Psoas muscle (tissue), 8 donors: ENCODE measurements at places on chromosomes 3 and 15. TPM values are rescaled to one million over a fixed set of nuclear protein-coding genes. Genes with fewer than 3 reads are reported as not detected.
A peak's percentile ranks its signal among the peaks of the same experiment; 100 is the strongest.

Gene MORC1
- total RNA-seq: not detected

Gene THAP10
- total RNA-seq: 0.76 TPM

DNA sequence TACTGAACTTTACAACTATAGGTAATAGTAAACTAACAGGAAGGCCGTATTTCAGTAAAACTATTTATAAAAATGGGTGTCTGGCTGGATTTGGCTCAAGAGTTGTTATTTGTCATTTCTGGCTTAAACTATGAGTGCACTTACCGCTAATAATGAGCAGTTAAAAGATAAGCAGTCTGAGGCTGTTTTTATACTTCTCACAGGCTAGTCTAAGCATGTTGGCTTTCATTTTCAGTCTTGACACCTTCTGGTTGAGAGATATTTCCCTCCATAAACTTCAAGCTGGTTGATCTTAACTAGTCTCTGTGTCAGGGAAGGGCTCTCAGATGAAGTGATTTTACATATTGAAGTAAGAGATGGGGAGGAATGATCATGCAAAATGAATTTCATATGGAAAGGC, 96.1 kb downstream of the RSRC1 start:
- H3K27me3 ChIP-seq: no peaks in the 10 kb centered on the region
- no peak for DNase-seq
- H3K4me1 ChIP-seq: no peaks in the 10 kb centered on the region

- no peaks in the 10 kb centered on the region for H3K36me3 ChIP-seq
- DNase-seq: no peak
- no peak overlapping the region for H3K27ac ChIP-seq
- H3K27me3 ChIP-seq: no peaks in the 10 kb centered on the region
- no peak overlapping the region for H3K4me3 ChIP-seq
- H3K4me1 ChIP-seq: peaks cover 28% of the 10 kb centered on the region
These were observed 20.2 kb upstream of the UTS2B start for GRCh38 chr3:191350396-191351090.

GRCh38 chr15:85402195-85402881, 21.9 kb downstream of the AKAP13 start:
- no peaks in the 10 kb centered on the region for H3K27me3 ChIP-seq
- no peaks in the 10 kb centered on the region for H3K36me3 ChIP-seq
- peaks cover 58% of the 10 kb centered on the region for H3K4me1 ChIP-seq
- no peak overlapping the region for H3K27ac ChIP-seq

DNA sequence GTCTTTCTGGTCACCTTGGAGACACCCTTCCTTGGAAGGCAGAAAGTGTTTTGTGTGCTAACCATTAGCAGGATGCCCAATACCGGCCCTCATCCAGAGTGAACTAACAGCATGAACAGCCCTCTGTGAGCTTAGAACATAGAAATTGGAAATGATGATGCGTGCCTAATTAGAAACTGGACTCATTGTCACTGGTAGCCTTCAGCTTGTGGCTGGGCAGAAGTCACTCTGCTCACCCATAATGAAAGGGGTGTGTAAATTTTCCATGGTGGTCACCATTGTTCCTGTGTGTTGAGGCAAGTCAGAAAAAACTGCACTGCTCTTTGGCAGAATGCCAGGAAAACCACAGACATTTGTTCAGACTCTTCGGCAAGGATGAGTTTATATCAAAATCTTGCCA, 74.7 kb upstream of the CNTN4 start:
- H3K4me1 ChIP-seq: no peaks in the 10 kb centered on the region
- no peaks in the 10 kb centered on the region for H3K27me3 ChIP-seq
- DNase-seq: no peak
- H3K36me3 ChIP-seq: no peaks in the 10 kb centered on the region
- H3K4me3 ChIP-seq: no peak overlapping the region

DNA sequence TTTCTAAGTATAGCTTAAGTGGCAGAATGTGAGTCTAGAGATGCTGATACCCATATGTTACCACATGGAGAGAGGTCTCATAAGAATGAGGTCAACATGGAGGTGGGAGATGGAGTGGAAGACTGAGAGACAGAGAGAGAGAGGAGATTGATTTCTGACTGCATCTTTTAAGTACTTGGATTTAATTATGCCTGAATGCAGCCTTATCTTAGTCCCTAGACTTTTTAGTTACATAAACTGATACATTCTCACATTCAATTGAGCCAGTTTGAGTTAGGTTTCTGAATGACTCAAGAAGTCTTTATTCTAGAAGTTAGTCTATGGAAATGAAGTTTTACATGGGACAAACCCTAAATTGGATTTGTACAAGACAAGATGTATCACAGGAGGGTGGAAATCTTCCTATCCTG, 58.5 kb upstream of the TNFSF10 start:
- H3K36me3 ChIP-seq: no peaks in the 10 kb centered on the region
- no peak overlapping the region for H3K4me3 ChIP-seq
- H3K27me3 ChIP-seq: no peaks in the 10 kb centered on the region
- peaks cover 5% of the 10 kb centered on the region for H3K4me1 ChIP-seq

DNA sequence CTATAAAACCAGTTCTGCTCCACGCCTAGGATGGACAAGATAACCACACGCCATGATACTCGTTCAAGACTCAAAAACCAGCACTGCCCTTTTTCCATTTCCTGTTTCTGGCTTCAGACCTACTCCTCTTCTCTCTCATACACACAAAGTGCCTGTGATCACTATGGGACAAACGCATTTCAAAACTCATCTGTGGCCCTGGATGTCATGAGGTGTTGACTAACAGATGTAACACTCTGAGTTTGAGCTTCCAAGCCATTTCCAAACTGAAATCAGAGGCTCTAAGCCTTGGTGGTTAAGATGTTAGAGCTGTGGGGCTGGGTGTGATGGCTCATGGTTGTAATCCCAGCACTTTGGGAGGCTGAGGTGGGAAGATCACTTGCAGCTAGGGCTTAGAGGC, 55.7 kb upstream of the LMOD3 start:
- DNase-seq: no peak
- no peaks in the 10 kb centered on the region for H3K36me3 ChIP-seq
- no peak overlapping the region for H3K4me3 ChIP-seq
- no peaks in the 10 kb centered on the region for H3K27me3 ChIP-seq
- no peak overlapping the region for H3K27ac ChIP-seq

DNA sequence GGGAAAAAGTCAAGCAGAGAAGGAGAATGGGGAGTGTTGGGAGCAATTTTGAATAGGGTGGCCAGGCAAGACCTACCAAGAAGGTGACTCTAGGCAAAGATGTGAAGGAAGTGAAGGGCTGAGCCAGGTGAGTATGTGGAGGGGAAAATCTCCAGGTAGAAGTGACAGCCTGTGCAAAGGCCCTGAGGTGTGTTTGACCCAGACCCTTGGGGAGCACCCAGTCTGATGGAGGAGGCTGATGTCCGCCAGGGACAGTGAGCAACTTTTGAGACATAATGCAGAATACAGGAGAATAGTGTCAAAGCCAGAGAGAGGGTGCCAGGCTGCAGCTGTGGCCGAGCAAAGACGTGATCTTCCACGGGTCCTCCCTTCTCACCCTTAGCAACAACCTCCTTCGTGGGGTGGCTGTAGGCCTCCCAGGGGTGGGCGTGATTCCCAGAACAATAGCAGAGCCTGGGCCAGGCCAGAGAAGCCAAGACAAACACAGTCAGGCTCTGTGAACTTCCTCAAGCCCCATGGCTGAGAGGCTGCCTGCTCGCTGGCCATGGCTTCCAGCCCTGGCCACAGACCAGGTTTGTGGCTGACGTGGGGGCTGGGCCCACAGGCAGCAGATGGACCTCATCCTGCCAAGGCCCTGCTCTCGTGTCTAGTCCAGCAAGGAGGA, 58.1 kb downstream of the SLC6A6 start:
- no peaks in the 10 kb centered on the region for H3K36me3 ChIP-seq
- no peaks in the 10 kb centered on the region for H3K27me3 ChIP-seq
- no peak overlapping the region for H3K4me3 ChIP-seq
- H3K27ac ChIP-seq: peak overlapping the region; percentile 70

Gene DYNLT2B
- total RNA-seq: not detected

DNA sequence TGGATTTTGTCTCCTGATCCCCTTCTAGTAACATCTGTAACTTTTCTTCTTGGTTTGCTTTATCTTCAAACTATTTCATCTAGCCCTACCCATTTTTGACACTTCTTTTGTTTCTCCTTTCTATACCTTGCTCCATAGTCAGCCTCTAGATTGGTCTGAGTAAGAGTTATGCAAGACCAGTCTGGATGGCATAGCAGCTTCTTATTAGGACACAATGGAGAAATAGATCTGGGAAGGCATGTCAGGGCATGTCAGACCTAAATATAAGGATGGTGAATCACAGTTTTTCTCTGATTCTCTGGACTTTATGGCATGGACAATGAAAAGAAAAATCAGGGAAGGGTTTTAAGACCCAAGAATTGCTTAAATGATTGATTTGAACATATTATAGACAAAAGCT, 452.5 kb downstream of the RAP2B start:
- no peak overlapping the region for H3K4me3 ChIP-seq
- DNase-seq: no peak
- H3K27me3 ChIP-seq: no peaks in the 10 kb centered on the region
- H3K27ac ChIP-seq: no peak overlapping the region
- H3K4me1 ChIP-seq: no peaks in the 10 kb centered on the region
- H3K36me3 ChIP-seq: no peaks in the 10 kb centered on the region

Gene SPATA12
- not detected for total RNA-seq

DNA sequence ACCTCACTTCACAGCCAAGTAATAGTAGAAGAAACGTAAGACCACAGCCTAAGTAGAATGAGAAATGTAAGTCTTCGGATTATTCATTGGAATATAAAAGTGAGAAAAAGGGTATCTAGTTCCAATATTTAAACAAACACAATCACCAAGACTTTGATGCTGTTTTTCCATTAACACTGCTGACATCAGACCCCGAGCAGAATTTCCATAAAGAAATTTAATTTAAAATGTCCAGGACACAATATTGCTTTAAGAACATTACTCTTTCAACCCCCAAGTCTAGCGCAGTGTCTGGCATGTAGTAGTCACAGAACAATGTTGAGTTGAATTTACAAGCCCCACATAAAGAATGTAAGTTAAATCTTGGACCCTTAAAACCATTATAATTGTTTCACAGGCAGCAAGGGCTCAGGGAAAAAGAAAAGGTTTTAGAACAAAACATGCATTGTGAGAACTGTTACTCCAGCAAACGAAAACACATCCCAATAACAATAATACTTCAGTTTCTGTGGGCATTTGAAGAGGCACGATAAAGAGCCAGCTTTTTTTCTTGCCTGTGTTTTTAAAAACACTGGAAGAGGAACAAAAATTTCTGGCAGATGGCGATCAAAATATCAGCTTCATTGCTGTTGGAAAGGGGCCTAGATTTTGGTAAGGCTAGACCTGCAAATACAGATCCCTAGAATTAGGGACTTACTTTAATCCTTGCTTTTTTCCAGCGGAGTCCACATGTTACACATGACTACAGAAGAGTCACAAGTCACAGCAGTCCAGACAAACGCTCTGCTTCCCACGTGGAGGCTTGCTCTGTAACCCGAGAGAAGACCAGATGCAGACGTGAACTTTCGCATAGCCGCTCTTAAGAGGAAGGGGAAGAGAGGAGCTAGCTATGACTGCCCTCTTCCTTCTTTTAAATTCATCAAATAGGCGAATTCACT, 77.9 kb upstream of the IGSF10 start:
- H3K27me3 ChIP-seq: no peaks in the 10 kb centered on the region
- peak overlapping the region; percentile 57 for H3K27ac ChIP-seq
- no peaks in the 10 kb centered on the region for H3K36me3 ChIP-seq
- H3K4me1 ChIP-seq: peaks cover 14% of the 10 kb centered on the region
- DNase-seq: no peak

GRCh38 chr15:90638201-90638691, 78.9 kb upstream of the BLM start:
- H3K27me3 ChIP-seq: no peaks in the 10 kb centered on the region
- no peaks in the 10 kb centered on the region for H3K4me1 ChIP-seq

Gene NPAP1
- not detected for total RNA-seq

Gene DNAH12
- total RNA-seq: 0.05 TPM

Gene NEO1
- total RNA-seq: 22.8 TPM

DNA sequence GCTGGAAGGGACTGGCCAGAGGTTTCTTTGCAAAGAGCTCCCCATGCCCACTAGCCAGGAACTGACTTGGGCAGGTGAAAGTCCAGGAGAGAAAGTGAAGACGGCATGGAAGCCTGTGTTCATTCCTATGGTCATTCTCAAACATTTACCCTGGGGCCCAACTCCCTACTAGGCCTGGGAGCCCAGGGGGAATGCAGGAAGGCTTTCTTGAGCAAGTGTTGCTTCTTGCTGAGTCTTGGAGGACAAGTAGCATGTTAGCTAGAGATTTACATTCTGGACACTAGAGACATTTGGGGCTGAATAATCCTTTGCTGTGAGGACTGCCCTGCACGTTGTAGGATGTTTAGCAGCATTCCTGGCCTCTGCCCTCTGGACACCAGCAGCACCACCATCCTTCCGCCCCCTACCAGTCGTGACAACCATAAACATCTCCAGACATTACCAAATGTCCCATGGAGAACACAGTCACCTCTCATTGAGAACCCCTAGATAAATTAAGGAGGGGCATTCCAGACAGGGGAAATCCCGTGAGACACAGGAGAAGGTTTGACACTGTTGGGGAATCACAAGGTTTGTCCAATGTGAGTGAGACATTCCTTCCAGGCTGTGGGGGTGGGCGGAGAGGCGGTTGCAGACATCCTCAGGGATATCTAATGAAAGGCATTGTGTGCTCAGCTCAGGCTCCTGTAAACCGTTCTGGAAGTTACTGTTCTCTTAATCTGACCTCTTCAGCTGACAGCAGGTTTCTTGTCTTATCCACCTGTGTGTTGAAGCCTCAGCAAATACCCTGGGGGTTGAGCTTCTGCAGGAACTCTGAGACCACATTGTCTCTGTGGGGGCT, 236.2 kb downstream of the TLE3 start:
- no peak overlapping the region for H3K4me3 ChIP-seq
- no peaks in the 10 kb centered on the region for H3K36me3 ChIP-seq
- H3K27me3 ChIP-seq: no peaks in the 10 kb centered on the region

DNA sequence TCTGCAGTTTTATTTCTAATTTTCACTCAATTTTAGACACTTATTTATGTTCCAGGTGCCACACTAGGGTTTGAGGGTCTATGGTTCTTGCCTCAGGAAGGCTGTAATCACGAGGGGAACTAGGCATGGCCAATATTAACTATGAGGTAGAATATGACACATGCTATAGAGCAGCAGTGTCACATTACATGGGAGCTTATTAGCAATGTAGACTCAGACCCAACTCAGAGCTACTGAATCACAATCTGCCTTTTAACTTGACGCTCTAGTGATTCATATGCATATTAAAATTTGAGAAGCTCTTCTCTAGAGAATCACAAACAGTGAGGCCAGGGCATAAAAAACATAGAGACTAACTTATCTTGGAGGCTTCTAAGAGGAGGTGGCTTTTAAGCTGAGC, 32.8 kb upstream of the MRPL3 start:
- H3K4me1 ChIP-seq: no peaks in the 10 kb centered on the region
- no peak overlapping the region for H3K4me3 ChIP-seq
- H3K27me3 ChIP-seq: no peaks in the 10 kb centered on the region

Gene DUOXA2
- not detected for total RNA-seq

DNA sequence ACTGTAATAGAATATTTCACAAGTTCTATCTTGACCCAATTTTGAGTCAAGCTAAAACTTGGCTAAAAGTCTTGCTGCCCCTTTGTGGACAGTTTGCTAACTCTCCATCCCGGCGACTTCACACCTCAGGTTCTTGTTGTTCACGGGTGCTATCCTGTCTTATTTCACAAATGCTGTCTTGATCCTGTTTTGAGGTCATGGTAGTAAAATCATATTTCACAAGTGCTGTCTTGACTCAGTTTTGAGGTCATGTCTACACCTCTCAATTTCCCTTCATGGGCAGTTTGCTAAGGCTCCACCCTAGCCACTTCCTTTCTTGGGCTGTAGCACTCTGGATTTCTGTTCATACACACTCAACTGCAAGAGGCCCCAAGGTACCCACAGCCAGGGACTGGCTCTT, 45.0 kb upstream of the GK5 start:
- no peaks in the 10 kb centered on the region for H3K36me3 ChIP-seq
- no peak overlapping the region for H3K27ac ChIP-seq
- H3K27me3 ChIP-seq: no peaks in the 10 kb centered on the region
